ENCODE measurements at places on chromosomes 2 and 18.

GRCh38 chr2:205785507-205786260 is 103.4 kb downstream of the NRP2 start:
- no peak for DNase-seq

- DNase-seq, result peak; percentile 59
These were observed 8.9 kb downstream of the METTL5 start for GRCh38 chr2:169815849-169816248.

GRCh38 chr18:2656981-2657512 is 1.5 kb downstream of the SMCHD1 start:
- DNase-seq, result peak; percentile 8

DNA sequence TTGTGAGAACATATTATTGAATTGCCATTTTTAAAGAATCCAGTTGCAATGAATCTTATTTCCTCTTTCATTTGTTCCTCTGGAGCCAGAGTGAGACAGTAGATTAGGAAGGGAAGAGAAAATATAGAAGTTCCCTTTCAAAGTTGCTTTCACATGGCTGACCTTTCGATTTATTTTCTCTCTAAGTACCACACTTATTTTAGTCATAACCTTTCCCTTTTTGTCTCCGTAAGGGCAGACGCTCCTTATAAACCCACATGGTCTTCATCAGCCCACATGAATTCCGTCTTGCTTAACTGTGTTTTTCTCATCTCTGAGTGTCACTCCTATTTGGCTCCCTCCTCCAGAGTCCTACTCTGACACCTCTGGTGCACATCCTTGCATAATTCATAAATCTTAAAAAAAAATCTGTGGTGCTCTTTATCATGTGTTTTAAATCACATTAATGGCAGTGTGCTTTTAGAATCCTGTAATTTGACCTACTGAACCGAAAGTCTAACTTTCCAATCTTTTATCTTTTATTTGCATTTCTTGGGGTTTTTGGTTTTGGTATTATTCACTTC is 38.5 kb upstream of the ZNF396 start:
- DNase-seq, result no peak

DNA sequence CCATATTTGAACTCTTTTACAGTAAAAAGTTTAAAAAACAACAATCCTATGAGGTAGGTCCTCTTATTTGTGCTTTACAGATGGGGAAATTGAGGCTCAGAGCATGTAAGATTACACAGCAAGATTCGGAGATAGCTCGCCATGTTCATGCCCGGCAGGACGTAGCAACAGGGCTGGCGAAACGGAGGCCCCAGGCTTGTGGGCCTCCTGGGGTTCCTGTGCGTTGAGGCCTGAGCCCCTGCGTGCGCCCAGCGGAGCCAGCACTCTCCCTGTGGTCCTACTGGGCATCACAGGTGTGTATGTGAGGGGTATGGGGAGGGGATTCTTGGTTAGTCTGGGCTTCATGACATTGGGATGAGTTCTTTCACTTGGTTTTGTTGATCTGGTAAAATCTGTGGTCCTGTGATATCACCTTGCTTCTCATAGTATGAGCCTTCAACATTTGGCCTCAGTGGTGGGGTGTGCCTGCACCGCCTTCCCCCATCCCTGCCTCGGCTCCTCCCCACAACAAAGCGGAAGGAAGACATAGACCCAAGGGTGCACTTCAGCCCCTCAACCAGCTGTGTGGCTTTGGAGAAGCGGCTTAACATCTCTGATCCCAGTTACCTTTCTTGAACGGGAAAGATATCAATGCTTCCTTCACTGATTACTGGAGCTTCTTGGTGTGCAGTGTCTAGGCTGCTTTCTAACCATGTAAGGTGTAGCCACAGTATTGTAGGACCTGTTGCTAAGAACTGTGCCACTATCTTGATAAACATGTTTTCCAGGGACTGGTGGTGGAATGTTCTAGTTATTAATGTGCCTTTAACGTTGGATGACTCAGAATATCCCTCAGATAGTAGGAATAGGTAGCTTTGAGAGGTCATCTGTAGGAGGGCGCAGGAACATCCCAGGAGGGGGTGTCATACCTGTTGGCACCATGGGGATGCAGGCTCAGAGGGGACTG is 37.2 kb downstream of the HPCAL1 start:
- no peak for DNase-seq

- DNase-seq, result no peak
These were observed 65.8 kb upstream of the IGFBP5 start for GRCh38 chr2:216761133-216761532.

DNA sequence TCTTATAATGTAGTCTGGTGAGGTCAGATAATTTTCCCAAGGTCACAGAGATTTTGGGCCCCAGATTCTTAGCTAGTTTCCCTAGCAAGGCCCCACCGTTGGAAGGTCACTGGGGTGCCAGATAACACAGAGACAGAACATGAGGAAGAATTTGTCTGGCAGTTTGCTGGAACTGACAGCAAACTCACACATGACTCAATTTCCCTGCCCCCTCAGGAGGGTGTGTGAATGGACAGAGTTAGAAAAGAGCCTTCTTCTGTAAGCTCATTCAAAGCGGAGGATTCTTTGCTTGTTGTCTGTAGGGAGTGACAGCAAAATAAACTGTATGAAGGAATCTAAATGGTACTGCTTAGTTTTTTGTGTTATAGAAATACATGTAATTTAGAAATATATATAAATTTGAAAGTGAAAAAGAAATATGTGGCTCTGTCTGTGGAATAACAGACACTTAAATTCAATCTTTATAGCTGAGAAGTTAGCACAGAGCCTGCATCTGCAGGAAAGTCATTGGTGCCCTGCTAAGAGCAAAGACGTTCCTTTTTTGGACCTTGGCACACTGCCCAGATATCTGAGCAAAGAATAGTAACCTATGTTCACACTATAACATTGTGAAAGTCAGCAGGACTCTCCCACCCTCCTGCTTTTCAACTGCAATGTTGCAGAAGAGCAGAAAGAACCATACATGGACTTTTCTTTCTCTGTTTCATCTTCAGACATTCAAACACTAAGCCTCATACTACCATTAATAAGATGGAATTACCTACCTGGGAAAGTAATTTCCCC is 2.1 kb downstream of the MDH1 start:
- DNase-seq, result no peak

- no peak for DNase-seq
These were observed 90.9 kb upstream of the SETBP1 start for GRCh38 chr18:44589693-44590355.

DNA sequence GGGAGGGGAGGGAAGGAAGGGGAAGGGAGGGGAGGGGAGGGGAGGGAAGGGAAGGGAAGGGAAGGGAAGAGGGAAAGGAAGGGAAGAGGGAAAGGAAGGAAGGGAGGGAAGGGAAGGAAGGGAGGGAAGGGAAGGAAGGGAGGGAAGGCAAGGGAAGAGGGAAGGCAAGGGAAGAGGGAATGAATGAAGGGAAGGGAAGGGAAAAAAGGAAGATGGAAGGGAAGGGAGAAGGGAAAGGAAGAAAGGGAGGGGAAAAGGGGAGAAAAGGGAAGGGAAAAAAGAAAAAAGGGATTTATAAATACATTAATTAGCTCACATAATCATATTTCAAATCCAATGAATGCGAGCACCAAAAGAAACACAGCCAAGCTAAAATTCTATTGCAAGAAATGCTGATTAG is 202.9 kb upstream of the LRRTM4 start:
- no peak for DNase-seq

GRCh38 chr2:98454073-98454472 is 9.4 kb downstream of the INPP4A start:
- DNase-seq, result no peak

GRCh38 chr2:43075811-43076585 is 150.4 kb downstream of the ZFP36L2 start:
- peak; percentile 27 for DNase-seq

DNA sequence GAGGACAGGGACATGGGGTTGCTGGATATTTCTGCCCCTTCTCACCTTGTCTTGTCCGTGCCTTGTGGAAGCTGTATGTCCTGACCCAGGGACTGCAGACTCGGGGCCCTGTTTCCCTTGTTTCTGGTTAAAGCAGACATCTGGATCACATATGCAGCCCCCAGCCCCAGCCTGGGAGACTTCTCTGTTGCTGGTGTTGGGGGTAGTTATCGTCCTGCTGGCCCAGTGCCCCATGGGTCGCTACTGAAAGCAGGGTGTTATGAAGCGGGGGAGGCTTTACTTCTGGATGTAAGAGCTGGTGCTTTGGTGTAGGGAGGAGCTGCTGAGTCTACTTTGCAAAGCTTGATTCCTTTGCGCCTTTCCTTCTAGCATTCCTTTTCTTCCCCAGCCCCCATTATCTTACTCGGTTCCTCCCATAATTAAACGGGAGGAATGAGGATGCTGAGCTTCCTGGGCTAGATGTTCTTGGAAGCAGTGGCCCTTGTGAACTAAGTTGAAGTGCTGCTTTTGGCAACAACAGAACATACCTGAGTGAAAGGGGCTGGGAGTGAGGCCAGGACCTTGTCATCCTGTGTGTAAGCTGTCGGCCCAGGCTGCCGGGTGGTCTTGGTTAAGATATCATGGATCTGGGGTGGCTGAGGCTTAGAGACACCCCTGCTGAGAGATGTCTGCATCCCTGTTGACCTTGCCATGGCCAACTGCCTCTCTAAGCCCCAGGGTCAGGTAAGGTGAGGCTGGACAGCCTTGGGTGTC is 3.4 kb downstream of the TET3 start:
- DNase-seq, result no peak

Data from kidney capillary endothelial cell (primary cell).